ENCODE measurements at places on chromosomes 5 and 9.

- DNase-seq = no peak
Observed at GRCh38 chr9:96044401-96044800, 168.9 kb downstream of the ERCC6L2 start.

GRCh38 chr5:120456006-120456405 is 8.1 kb upstream of the PRR16 start:
- DNase-seq = no peak

DNA sequence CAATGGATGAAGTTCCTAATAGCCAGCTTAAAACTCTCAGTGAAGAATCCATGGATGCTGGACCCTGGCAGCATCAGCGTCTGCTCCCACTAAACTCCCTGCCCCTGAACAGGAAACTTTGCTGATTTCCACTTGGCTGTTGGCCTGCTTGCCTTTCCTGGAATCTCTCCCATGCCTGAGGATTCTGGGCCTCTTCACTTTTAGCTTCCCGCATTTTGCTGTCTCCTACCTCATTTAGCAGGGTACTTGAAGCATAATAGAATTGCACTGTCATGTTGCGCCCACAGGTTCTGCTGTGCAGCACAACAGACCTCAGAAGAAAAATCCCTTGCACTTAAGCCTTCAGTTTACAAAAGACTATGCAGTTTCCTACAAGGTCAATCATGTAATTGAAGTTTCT is 127.6 kb downstream of the DROSHA start:
- no peak for DNase-seq

DNA sequence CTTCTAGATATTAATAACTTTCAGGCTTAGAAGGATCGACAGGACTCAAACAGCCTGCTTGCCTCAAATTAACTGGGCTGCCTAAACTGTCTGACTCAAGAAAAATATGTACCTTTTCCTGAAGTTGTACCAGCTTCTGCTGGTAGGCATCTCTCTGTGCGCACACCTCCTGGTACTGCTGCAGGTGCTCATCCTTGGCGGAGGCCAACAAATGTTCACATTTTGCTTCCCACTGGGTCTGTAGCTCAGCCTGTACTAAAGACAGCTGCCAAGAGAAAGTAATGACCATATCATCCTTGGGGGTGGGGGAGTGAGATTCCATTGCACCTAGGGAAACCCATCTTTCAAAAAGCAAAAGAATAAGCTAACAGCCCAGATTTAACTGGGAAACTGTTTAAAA is 22.5 kb downstream of the SLC31A2 start:
- no peak for DNase-seq

DNA sequence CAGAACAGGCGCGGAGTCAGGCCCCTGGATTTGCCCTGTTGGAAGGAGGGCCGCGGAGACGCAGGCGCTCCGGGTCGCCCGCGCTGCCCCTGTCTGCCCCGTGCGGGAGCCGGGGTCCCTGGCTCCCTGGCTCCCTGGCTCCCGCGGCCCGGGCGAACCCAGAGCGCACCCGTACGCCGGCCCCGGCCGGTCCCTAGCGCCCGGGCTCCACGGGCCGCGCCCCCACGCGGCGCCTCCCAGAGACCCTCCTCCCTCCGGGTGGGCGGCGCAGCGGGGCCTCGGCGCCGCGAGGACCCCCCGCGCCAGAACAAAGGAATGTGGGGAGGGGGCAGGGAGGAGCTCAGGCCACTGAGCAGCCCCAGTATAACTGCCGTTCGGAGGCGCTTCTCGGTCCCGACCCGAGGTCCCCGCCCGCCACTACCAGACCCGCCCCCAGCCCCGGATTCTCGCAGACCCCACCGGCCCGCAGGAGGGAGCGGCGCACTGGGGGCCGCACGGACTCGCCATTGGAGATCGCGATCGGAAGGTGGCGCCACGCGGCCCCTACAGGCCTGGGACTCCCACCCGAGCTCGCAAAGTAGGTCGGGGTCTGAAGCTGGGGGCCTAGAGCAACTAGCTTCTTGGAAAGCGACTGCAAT is 2.4 kb downstream of the NFIL3 start:
- no peak for DNase-seq

- DNase-seq = no peak
Observed at GRCh38 chr5:127290946-127291693, 524 bp downstream of the MEGF10 start.

DNA sequence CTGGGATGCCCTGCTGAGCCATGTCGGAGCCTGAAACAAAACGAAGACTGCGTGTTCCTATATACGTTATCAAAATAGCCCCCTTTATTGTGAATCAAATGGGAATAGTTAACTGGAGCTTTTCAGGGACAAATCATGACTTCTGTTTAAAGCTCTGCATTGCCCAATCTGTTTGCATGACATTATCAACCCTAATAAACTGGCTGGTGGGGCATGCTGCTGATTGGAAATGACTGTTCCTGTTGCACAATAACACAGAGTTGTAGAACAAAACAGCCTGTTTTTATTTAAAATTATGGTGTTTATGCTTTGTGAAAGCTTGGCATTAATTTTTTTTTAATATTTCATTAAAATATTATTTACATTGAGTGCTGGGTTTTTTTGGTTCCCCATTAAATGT is 215.5 kb downstream of the TMEM167A start:
- DNase-seq = no peak

GRCh38 chr9:89532478-89532877 is 34.6 kb upstream of the SEMA4D start:
- no peak for DNase-seq

DNA sequence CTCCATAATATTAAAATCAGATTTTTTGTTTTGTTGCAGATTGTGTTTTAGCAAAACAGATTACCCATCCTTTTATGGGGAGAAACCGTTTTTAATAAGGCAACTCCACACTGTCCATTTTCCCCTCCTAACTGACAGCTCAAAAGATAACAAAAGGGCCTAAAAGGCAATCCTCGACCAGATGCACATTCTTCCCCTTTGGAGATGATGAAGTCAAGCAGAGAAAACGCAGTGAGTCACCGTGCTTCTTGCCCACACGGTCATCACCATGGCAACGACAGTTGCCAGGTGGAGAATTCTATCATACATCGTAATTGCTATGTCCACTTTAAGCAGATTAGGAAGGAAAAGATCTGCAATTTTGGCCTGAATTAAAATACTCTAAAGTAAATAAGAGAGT is 96.4 kb downstream of the DIRAS2 start:
- DNase-seq = no peak

DNA sequence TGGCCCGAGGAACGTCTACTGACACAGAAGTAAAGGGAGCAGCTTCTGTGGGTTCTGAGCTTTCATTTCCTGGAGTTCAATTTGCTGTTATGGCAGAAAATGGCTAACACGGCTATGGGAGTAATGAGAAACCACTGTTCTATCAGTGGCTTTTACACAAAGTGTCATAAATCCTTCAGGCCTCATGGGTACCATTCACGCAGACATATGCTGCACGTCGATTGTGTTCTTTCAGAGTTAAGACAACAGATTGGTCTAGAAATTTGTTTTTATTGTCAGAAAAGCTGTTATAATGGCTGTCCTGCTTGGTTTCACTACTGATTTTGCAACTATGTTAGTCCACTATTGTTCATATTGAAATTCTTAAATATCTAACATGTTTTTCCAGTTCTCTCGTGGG is 135.4 kb downstream of the ALDH1A1 start:
- no peak for DNase-seq

DNA sequence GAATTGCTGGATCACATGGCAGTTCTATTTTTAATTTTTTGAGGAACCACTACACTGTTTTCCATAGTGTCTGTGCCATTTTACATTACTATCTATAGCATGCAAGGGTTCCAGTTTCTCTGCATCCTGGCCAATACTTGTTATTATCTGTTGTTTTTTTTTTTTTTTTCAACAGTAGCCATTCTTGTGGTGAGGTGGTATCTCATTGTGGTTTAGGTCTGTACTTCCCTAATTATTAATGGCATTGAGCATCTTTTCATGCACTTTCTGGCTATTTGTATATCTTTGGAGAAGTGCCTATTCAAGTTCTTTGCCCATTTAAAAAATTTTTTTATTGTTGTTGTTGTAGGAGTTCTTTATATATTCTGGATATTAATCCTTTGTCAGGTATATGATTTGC is 97.7 kb downstream of the GDNF start:
- no peak for DNase-seq

- DNase-seq = no peak
Observed at GRCh38 chr5:94903726-94904125, 285.3 kb downstream of the SLF1 start.

GRCh38 chr9:134930398-134930797 is 12.7 kb upstream of the FCN1 start:
- DNase-seq = no peak

DNA sequence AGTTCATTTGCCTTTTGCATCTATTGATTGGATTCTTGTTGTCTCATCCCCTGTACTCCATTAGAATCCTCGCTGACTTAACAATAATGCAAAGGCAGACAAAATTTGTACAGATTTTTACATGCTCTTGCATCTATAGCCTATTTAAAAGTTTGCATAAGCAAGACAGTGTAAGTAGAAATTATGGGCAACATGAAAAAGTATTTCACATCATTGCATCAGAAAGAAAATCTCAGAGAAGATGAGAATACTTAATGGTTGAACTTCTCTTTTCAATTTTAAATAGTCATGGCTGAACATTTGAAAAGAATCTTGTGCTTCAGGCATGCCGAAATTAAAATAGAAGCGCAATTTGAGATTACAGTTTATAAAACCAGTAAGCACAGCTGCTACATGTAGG is 226.4 kb downstream of the EFNA5 start:
- DNase-seq = no peak

DNA sequence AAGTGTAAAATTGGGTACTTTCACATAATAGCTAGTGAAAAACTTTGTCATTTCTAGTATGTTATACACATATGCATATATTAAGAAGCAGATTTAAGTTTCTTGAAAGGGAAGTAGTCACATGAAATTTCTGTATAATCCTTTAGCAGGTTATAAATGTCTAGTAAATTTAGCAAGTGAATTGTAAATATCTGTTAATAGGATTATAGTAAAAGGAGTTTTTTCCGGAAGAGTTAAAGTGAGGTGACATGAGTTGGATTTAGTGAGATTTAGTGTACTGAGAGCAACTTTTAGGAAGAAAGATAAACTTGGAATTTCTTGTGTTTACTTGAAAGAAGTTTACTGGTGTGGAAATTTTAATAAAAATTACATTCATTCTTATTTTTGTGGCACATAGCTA is 38.4 kb downstream of the SPIN1 start:
- no peak for DNase-seq

DNA sequence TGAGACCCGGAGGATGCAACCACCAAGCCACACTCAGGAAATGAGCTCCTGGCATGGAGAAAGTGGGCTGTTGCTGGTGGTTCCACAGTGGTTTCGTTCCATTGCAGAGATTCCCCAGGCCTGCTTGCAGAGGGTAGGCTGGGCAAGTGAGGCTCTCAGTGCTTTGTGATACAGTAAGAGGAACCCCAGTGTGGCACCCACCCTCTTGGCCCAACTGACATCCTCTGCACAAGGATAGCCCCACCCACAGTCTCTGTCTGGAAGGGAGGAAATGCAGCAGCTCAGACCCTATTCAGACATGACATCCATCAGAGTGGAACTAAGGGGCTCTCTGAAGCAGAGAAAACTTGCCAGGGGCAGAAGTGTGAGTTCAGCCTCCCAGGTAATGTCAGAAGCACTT is 69.6 kb upstream of the FSTL4 start:
- DNase-seq = no peak

- no peak for DNase-seq
Observed at GRCh38 chr5:4868140-4868735, 271.9 kb upstream of the ADAMTS16 start.

DNA sequence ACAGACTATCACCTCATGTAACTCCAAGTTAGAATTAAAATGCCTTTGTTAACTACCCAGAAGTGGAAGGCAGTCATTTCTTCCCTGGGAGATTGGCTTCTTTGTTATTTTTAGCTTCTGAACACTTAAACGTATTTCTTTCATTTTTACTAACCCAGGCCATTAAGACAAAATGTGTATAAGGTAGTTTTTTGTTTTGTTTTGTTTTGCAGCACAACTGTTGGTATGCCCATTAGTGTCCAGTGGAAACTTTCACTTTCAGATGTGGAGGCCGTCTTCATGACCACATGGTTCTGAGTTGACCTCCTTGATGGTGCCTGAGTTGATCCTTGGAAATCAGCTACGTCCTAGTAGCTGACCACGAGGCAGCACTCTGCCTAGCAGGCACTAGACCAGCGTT is 264.6 kb upstream of the ZNF608 start:
- no peak for DNase-seq

DNA sequence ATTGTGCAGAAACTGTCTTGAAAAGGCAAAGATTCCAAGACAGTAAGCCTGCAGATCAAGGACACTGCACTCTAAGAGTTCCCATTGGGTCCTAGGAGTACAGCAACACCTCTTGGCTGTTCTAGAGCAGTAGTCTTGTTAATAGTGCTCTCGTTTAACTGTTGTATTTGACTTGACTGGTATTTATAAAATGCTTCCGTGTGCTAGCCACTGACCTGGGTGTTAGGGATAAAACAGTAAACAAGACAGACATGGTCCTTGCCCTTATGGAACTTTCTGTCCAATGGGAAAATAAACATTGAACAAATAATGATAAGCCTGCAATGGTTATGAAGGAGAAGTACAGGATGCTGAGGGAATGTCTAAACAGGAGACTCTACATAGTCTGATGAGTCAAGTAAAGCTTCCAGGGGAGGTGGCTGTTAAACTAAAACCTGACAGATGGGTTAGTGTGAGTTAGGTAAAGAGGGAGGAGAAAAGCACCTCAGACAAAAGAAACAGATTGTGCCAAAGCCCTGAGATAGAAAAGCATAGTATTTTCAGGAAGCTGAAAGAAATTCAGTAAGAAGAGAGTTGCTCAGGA is 33.3 kb downstream of the TDRD7 start:
- no peak for DNase-seq

- DNase-seq = no peak
Observed at GRCh38 chr5:150464554-150465012, 15.0 kb upstream of the RPS14 start.

GRCh38 chr9:136644343-136644592 is 18.4 kb upstream of the EGFL7 start:
- no peak for DNase-seq

DNA sequence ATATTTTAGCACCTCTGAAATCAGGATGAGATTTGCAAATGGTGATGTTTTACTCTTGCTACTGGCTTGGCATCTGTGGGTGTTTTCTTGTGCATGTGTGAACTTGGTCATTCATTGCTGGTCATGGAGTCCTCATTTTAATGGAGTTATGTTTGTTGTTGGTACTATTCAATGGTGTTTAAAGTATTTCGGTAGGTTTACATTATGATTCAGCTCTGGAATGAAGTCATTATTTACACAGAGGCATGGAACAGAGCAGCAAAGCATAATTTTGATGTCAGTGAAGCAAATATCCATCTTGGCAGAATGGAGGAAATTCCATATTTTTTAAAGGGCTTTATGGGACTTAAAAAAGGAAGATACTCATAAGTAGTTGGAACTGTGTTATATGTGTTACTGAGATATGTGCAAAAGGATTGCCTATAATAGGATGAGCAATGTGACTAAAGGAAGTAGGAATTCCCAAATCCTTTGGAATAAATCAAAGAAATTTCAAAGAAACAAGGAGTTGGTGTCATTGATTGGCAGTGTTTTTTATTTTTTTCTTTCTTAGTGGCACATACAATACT is 147.4 kb downstream of the ACTBL2 start:
- no peak for DNase-seq

- DNase-seq = no peak
Observed at GRCh38 chr5:98163796-98164493, 609.5 kb upstream of the RGMB start.

Measured in bone marrow (tissue), 2 donors.